Caco-2 (cell line): ENCODE measurements at places on chromosomes 5 and 9.

DNA sequence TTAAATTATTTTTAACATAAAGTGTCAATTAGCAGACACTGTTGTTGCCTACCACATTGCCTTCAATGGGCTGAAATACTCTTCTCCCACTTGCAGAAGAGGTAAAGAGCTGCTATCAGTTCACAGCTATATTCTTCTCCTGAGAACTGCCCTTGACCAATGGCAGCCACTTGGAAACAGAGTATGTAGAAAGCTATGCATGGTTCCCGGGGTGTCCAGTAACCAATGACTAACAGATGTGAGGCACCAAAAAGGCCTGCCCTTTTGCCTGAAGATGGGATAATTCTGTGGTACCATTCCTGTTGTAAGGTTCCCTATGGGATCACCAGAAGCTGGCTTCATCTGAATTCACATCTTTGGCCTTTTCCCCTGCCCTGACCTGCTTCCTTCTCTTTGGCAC, 181.4 kb upstream of the MAP3K1 start:
- DNase-seq: no peak

- no peak for DNase-seq
These were observed 263.4 kb downstream of the SEC61B start for GRCh38 chr9:99485459-99485858.

DNA sequence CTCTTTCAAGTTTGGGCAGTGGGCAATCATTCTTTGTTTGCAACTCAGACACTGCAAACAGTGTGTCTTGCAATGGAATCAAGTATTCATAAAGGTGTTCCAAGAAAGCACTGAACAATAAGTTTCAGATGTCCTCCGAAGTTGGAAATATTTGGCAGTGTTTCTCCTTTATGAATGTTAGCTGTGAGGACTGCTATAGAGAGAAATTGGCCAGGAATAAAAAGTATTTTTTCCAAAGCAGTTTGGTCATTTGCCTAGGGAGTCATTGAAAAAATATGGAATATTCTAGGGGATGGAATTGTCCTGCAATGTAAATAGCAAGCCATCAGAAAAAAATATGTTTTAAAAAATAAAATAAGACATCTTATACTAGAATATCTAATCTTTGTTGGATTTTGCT, 688.6 kb upstream of the SEMA6A start:
- DNase-seq: no peak

DNA sequence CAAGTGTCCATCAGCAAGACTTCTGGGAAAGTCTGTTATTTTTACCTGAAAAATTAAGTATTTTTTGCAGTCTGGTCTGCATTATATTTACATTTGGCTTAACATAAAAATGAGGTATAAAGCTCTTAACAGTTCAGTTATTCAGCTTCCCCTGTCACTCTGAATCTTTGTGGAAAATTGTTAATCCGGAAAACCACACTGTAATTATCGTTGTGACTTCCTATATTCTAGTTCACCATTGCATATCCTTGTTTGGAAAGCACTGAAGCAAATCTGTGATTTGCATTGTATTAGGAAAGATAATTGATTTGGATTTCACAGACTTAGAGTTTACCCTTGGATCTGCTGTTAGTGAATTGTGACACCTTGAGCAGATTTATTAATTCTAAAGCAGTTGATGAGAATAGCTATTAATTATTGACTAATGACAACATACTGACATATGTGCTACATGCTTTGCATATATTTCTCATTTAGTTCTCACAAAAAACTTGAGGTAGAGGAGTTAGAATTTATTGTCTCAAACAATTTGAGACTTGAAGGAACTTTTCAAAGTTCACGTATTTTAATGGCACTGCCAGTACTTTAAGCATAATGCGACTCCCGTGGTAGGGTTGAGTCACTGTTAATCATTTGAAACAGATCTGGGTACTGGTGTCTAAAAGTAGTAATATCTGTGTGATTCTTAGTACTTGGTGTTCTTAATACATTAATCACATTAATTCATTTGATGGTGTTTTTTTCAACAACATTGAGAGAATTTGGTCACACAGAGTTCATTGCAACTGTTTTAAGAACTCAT, 71.8 kb upstream of the LRRC70 start:
- DNase-seq: no peak

GRCh38 chr9:665296-665695, 176.2 kb upstream of the DMRT1 start:
- DNase-seq: no peak

- DNase-seq: no peak
These were observed 102.2 kb upstream of the GNA14 start for GRCh38 chr9:77750284-77750683.

DNA sequence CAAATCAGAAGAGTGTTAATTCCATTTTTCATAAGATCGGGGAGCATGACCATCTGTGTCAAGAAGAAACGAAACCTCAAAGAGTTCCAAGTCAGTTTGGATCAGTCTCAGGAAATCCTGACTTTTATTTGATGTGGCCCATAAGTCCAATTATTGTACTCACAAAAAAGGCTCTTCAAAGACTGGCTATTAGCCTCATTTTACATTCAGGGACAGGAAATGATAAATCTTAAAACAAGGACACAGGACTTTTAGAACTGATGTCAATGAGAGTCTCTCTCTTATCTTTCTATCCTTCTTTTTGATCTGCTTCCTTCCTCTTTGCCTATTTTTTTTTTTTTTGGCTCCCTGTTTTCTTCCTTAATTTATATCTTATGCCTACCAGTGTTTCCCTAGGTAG, 43.7 kb upstream of the SHOC1 start:
- no peak for DNase-seq

DNA sequence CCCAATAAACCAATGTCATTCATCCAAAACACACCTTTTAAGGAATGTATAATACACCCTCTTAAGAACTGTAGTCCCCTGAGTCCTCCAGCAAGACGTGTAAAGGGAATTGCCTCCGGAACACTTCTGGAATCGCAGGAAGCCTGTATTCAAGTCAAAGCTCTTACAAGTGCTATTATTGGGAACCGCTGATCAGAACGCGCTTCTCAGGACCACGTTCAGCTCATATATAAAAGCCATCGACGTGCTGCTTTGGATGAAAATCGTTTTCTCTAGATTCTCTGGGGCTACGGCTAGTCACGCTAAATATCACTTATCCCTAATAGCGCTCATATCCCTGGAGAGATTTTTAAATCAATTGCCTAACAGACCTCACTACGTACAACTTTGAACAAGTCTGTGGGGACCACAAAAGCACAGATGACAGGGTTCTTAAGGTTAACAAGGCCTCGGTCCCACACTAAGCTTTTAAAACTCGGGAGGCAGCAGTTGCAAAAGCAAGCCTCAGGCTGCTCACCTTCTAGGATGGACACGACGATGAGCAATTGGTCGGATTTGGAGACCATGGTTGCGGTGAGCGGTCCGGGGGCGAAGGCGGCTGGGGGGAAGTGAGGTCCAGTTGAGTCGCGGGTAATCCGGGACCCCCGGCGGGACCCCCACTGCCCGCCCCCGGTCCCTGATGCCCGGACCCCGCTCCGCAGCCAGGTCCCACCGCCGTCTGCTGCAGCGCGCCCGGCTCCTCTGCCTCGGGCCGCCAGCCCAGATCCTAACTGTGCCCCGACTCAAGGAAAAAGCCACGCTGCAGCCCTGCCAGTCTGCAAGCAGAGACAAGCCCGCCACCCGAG, 548 bp downstream of the CEP120 start:
- DNase-seq: no peak

DNA sequence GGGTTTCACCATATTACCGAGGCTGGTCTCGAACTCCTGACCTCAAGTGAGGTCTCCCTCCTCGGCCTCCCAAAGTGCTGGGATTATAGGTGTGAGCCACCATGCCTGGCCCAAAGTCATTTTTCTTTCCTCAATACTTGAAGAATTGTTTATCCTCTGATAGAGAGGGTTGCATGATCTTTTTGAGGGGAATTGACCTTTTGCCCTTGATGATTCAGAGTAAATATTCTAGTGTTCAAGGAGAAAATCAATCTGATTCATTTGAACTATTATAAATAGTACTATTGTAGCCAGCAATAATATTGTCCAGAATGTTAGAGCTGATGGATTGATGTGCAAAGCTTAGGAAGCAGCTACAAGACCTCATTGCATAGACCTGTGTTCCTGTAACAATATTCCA, 47.1 kb downstream of the UGCG start:
- DNase-seq: no peak

GRCh38 chr9:87890837-87891236, 8.2 kb downstream of the SPATA31E1 start:
- no peak for DNase-seq

DNA sequence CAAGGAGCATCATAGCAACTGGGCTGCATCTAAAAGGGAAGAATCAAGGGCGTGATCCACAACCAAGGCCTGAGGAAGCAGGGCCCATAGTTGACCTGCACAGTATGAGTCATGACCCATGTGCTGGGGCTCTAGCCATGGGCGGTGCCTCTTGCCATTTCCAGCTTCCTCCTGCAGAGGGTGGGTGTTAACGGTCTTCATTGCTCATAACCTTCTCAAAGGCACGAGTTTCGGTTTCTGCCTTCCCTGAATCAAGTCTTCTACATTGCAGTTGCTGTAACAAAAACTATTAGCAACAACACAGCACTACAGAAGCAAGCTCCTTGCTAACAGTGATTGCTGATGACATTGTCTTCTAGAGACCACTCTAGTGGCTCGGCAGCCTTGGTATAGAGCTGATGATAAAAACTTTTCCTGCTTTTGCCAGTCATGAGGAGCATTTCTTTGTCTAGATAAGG, 66.9 kb downstream of the CTSL start:
- no peak for DNase-seq

- no peak for DNase-seq
These were observed 5.8 kb downstream of the GLRX start for GRCh38 chr5:95816776-95817175.

DNA sequence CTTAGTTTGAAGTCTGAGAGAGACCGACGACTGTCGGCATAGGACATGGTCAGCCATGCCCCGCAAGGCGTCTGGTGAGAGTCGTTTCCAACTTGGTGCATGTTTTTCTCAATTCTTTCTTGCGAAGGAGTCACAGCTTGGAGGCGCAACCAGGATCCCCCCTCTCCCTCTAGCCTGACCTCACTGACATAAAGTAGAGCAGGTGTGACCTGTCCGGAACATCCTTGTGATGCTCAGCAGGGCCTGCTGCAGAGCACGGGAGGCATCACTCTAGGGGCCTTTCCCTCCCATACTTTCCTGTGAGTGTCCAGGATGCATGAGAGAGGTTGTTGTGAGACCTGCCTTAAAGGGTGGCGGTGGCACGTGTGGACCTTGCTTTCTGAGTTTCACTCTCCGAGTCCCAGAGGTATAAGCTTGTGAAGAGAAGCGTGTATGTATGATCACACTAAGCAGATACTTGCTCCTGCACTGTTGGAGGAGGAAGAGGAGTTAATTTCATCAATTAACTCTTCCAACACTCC, 5.0 kb downstream of the TENT4A start:
- no peak for DNase-seq

DNA sequence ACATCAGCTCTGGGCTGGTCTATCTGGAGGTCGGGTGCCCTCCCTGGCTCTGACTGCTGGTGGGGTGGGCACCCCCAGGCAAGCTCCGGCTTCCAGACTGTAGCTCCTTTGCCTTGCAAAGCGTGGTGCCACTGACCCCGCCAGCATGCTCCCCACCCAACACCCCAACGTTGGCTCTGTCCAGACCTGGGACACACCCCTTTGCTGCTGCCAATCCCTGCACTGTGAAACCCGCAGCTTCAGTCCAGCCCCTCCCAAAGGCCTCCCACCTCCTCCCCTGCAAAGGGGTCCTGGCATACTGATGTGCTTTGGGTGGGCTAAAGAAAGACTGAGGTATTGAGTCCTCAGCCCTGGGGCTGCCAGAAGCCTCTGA, 3.9 kb downstream of the UNC5A start:
- DNase-seq: no peak

DNA sequence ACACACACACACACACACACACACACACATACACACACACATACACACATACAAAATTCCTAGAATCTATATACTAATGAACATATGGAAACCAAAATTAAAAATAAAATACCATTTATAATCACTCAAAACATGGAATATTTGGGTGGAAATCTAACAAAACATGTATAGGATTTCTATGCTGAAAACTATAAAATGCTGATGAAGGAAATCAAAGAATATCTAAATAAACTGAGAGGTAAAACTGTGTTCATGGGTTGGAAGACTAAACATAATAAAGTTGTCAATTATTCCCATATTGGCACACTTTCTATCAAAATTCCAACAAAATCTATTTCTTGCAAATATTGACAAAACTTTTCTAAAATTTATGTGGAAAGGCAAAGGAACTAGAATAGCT, 25.4 kb upstream of the NANS start:
- no peak for DNase-seq

GRCh38 chr5:175214152-175214551, 229.8 kb downstream of the DRD1 start:
- no peak for DNase-seq

- DNase-seq: no peak
These were observed 26.7 kb downstream of the FOXI1 start for GRCh38 chr5:170132269-170132975.

GRCh38 chr5:10227379-10227778, 22.3 kb downstream of the ATPSCKMT start:
- no peak for DNase-seq

GRCh38 chr5:130400091-130400490, 495.8 kb downstream of the CHSY3 start:
- DNase-seq: no peak

DNA sequence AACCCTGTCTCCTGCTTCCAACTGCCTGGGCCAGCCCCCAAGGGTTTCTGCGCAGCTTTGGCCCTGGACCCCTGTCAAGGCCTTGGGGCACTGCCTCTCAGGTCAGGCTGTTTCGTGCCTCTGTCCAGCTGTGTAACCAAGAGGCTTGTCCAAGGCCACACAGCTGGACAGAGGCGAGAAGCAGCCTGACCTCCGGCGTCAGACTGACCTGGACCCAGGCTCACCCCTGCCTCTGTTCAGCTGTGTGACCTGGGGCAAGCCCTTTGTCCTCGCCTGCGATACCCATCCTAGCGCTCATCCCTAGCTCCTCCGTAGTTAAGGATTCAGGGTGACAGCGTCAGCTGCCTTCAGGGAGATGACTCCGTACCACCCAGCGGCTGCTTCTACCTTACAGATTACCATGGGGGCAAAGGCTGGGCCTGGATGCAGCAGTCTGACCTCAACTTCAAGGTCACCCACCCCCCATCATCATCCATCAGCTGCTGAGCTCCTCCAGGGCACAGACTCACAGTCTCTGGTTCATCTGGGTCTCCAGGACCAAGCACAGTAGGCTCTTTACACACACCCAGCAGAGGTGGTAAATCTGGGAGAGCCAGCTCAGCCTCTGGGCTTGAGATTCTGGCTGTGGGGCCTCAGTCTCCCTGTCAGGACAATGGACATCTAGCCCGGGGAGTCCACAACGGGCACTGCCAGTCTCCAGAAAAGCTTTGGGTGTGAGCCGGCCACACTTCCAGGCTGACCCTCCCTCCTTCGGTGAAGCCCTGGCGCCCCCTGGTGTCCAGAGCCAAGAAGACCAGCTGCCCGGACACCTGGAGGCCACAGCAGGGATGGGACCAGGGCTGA, 7.9 kb downstream of the AK1 start:
- DNase-seq: peak; percentile 93

- no peak for DNase-seq
These were observed 154.3 kb downstream of the HMHB1 start for GRCh38 chr5:143966280-143966679.

DNA sequence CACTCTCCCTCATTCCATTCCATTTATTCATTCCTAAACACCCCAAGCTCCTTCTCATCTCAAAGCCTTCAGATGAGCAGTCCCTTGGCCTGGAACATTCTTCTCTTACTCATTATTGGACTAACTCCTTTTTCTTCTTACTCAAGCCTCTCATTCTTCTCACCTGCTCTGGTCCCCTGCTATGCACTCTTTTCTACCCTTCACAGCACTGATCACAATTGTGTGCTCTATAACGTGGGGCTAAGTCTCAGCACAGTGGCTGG, 212.4 kb downstream of the MAPKAP1 start:
- no peak for DNase-seq
